Stimulated activated CD8-positive, alpha-beta memory T cell treated with anti-CD3 and anti-CD28 coated beads, Interleukin-4, amount 100 ng/mL, for 1 hour (primary cell): ENCODE measurements at places on chromosomes 4 and X.

GRCh38 chr4:4408576-4409335 lies 21.9 kb downstream of the NSG1 start:
- DNase-seq = no peak

DNA sequence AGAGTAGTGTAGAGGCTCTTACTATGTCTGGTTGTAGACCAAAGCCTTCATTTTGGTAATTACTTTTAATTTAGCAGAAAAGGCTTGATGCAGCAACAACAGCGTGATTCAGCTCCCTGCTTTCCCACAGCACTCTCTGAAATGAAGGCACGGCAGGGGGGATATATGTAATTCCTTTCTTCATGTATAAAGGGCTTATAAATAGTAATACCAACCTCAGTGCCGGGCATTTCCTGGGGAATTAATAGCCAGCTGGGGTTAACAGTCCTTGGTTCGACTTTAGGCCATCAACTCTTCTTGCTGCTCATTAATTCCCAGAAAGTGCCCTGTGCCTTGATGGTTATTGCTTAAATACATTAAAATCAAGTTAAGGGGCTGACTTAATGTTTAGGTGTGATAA lies 669.0 kb downstream of the ZNF674 start:
- DNase-seq = no peak

- no peak for DNase-seq
Measured at GRCh38 chrX:39502486-39502885, 595.3 kb downstream of the BCOR start.

- DNase-seq = no peak
Measured at GRCh38 chrX:20421275-20421674, 154.6 kb upstream of the RPS6KA3 start.

DNA sequence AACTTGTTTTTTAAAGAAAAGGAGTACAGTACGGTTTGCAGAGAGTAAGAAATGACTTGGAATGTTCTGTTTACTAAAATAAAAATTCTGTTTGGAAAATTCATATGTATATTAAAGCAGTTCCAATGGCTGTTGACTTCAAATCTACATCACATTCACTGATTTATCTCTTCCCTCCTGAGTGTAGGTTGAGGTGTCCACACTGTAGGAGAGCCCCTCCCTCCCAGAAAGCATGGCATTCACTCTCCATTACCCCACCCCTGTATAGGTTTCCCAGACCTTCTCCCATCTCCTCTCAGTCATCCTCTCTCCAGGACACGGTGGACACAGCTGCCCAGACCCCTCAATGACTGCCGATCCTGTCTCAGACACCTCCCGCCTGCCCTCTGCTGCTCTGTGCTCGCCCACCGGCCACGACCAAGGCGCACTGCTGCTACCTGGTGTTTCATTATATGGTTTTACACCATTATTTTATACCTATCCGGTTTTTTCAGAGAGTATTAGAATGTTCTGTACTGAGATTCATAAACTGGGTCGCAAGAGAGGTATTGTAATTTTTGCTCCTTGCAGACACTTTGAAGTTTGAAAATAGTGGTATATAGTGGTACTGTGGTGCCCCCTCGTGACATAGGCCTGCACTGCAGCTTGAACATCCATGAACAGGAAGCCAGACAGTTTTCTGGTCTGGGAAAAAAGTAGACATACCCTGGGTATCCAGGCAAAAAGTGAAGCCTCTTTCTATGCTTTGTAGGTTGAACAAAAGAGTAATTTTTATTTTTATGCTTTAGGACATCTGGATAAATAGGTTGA lies 38.8 kb upstream of the BEX4 start:
- peak; percentile 18 for DNase-seq

DNA sequence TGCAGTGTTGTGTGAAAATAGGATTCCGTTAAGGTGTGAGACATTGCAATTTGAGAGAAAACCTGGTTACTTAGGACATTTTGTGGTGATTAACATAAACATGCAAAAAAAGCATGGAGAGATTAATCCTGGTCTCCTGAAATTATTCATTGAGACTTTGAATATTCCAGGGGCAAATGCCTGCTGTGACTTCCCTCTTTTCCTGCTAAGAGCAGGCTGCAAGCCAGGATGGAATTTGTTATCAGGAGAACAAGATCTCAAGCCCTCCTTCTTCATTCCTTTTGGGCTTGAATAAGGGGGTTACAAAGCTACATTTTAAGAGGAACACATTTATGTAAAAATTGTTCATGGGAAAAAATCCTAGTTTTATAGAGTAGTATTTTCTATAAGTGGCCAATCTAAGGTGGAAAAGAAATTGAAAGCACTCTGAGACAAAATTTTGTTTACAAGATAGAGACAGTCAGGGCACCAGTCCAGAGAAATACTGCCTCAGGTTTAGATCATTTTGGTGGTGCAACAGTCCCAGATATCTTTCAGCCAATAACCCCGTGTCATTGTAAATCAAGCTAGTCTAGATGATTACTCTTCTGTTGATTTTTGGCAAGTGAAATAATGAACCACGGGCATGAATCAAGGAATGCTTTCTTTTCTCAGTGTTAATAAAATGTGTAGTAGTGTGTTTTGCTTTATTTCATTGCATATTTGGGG lies 1528.3 kb upstream of the AGA start:
- no peak for DNase-seq

GRCh38 chrX:109704563-109704962 lies 28.5 kb downstream of the ACSL4 start:
- DNase-seq = no peak

DNA sequence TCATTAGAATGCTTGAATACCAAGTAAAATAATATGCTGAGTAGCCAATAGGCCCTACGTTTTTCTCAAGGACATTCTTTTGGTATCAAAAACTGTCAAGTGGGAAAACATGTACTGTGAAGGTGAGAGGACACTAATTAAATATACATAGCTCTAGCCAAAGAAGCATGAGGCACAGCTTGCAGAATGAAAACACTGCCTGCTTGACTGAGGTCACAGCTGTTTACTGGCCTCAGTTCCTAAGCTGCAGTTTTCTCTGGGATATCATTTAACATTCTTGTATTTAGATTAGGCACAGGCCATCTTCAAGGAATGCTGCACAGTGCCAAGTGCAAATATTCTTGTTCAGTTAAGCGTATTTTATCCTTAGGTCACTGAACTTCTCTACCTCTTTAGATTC lies 78.6 kb downstream of the NAP1L3 start:
- no peak for DNase-seq

- DNase-seq = no peak
Measured at GRCh38 chr4:119260528-119260927, 48.0 kb downstream of the USP53 start.

GRCh38 chr4:180285796-180286195 lies 1957.4 kb upstream of the TENM3 start:
- no peak for DNase-seq

- DNase-seq = no peak
Measured at GRCh38 chr4:17094876-17095210, 196.4 kb upstream of the LDB2 start.

DNA sequence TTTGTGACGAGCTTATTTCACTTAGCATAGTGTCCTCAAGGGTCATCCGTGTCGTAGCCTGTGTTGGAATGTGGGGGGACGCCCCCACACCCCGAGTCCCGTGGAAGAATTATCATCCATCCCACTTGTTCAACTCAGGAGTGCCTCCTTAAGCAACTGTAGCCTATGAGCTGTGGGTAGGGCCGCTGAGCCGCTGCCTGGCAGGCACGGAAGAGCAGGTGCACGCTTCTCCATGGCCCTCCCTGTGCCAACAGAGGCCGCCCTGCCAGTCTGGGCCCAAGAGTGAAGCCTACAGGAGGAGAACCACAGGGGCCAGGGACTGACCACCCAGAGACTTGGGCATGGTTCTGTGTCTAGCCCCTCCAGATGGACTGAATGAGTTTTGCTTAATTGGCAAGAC lies 2.3 kb upstream of the RGS12 start:
- DNase-seq = no peak

DNA sequence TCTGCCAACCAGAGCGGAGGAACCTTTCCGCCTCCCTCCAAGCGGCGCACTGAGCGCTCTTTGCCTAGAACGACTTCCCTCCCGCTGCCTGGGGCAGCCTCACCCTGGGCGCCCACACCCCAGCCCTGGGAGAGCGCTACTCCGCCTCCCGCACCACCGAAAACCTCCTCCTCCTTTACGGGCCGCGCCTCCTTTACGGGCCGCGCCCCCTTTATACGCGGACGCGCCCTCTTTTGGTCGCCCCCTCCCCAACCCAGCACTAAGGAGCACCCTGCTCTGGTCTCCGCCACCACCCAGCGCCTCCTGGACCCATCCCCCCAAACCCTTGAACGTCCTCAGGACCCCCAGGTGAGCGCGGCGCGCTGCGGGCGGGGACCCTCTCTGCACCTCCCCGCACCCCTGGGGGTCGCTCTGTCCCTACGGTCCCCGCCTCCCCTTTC lies 586 bp upstream of the NSG1 start:
- DNase-seq = no peak

GRCh38 chr4:111391829-111392228 lies 753.4 kb upstream of the FAM241A start:
- no peak for DNase-seq

DNA sequence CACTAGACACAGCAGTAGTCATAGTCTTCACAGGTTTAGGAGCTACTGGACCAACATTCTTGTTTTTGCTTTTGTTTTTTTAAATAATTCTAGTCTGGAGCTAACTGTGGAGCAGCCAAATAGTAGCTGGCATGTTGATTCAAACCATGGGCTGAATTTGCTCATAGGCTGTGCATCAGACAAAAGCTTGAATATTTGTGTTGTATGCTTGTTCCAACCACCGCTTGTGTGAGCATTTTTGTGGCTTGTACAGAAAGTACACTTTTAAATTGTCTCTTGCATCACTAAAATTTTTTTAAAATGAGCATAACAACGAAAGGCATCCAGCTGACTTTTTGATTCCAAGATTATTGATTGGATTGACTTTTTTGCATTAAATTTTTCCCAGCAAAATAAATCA lies 39.6 kb downstream of the CCNI start:
- DNase-seq = no peak

DNA sequence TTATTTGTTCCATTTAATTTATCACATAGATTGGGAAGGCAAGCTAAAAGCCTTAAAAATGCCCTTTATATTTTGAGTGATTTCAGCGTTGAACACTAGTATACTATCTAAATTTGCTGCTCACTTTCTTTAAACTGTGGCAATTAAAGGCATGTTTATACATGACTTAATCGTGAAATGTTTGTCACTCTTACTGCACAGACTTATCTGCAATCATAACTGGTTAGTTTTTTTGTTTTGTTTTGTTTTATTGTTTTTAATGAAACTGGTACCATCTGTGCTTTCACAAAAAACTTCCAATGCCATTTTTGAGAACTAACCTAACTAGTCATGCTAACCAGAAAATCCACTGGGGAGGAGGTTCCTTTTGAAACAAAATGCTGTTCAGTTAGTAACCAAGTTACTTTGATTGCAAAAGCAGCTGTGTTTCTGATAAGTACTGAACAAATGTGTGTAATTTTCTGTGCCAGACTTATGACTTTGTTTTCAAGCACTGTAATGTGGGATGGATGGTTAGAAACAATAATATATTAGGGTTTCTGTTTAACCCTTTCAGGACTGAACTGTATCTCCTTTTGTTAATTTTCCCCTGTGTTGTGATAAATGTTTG lies 56.1 kb downstream of the CCKAR start:
- no peak for DNase-seq

DNA sequence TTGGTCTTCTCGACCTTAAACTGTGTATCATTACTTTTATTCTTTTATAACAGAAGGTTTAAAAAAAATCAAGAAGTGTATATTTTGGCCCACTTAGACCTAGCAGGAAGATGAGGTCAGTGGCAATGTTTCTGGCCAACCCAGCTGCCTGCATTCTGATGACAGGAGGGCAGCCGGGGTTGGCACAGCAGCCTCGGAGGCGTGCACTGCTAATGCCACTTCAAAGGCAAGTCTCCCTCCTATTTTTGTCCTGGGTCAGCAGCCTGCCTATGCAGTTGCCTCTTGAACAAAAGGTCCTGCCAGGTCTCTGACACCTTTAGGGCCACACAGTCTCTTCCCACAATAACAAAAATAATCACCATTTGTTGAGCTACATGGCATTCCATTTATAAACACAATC lies 89.4 kb upstream of the MYOZ2 start:
- DNase-seq = no peak

- no peak for DNase-seq
Measured at GRCh38 chr4:176874721-176875445, 82.2 kb upstream of the VEGFC start.
